ENCODE measurements at places on chromosomes 7 and 10. TPM values are rescaled to one million over a fixed set of nuclear protein-coding genes. Genes with fewer than 3 reads are reported as not detected.

Gene GPC2
- 21.3 TPM for total RNA-seq

Gene PDZD7
- 5.9 TPM for total RNA-seq

Gene MRPS16
- total RNA-seq: 82.3 TPM

Gene PITRM1
- total RNA-seq: 44.7 TPM

Gene GARIN1A
- total RNA-seq: 2.2 TPM

GRCh38 chr7:155003092-155003375, at the start of gene PAXIP1:
Gene PAXIP1 (minus strand): TSS chr7:155003124. CDS start chr7:155002929, 195 bp downstream.
- peak; percentile 82 for ATAC-seq

GRCh38 chr10:114021154-114021553, 22.5 kb upstream of the ADRB1 start:
- ATAC-seq: no peak

GRCh38 chr7:24854866-24855265, 97.6 kb upstream of the GSDME start:
- no peak for ATAC-seq

DNA sequence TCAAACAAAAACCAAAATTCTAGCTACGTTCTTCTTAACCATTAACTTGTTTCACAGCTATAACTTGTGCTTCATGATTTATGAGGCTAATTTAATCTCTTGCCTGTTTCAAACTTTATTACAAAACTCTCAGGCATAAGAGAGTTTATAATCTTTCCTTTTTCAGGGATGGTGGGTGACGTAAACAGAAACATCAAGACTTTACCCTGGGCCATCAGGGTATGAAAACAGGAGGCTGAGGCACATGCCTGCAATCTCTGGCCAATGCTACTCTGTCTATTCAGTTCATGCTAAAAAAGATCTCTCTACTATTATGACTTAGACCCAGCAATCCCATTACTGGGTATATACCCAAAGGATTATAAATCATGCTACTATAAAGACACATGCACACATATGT, 55.9 kb upstream of the VWC2 start:
- ATAC-seq: no peak

- ATAC-seq: no peak
Measured at GRCh38 chr7:155700847-155701246, 56.4 kb downstream of the RBM33 start.

DNA sequence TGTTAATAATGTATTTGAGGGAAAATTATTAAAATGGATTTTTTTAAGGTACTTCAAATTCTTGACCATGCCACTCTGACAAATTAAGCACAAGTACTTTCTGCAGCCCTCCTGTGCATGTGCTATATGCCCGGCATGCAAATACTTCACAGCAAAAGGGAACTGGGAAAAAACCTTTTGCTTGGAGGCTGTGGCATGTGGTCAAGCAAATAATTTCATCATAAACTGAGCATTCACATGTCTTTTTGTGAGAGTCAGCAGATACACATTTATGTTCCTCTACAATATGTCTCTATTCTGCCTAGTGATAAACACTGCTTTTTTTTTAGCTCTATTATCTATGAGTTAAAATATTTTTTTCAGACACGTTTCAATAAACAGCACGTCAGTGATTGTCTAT, 53.7 kb upstream of the SEMA3A start:
- ATAC-seq: no peak
